ENCODE measurements at places on chromosomes 3 and 15. TPM values are rescaled to one million over a fixed set of nuclear protein-coding genes. Genes with fewer than 3 reads are reported as not detected.

CELF6 gene
- 0.07 TPM for total RNA-seq

NRROS gene
- not detected for total RNA-seq

CTXN2 gene
- total RNA-seq, result not detected

SERPINI2 gene
- total RNA-seq, result not detected

ZPLD1 gene
- 0.05 TPM for total RNA-seq

PPIB gene
- 771 TPM for total RNA-seq

DVL3 gene
- total RNA-seq, result 21.8 TPM

PRTG gene
- 9.9 TPM for total RNA-seq

MLH1 gene
- total RNA-seq, result 57.4 TPM

EXD1 gene
- total RNA-seq, result not detected

RUBCN gene
- total RNA-seq, result 10.6 TPM

ABHD14A gene
- total RNA-seq, result 13.5 TPM

MKRN2OS gene
- not detected for total RNA-seq

MORC1 gene
- total RNA-seq, result not detected

ADAMTS17 gene
- 0.18 TPM for total RNA-seq

EBLN2 gene
- 0.39 TPM for total RNA-seq

LRRC34 gene
- total RNA-seq, result not detected

SAMD7 gene
- total RNA-seq, result not detected

RBP2 gene
- total RNA-seq, result not detected

FBN1 gene
- 6.5 TPM for total RNA-seq

KCNH8 gene
- not detected for total RNA-seq

HESX1 gene
- total RNA-seq, result not detected

AGTR1 gene
- 0.54 TPM for total RNA-seq

SH2D7 gene
- total RNA-seq, result not detected

GRM7 gene
- not detected for total RNA-seq

ARPC4 gene
- total RNA-seq, result 186 TPM

SLC30A4 gene
- 1.7 TPM for total RNA-seq

MCTP2 gene
- not detected for total RNA-seq

FAM174B gene
- total RNA-seq, result 8.2 TPM

TMEM212 gene
- total RNA-seq, result not detected

RARB gene
- 8.8 TPM for total RNA-seq

NR2F2 gene
- 24.3 TPM for total RNA-seq

IGDCC3 gene
- total RNA-seq, result 0.19 TPM

CLDN16 gene
- total RNA-seq, result 0.34 TPM

SETD5 gene
- total RNA-seq, result 42.3 TPM

RASGRP1 gene
- 0.31 TPM for total RNA-seq

CAMK2N2 gene
- 0.75 TPM for total RNA-seq

WDR49 gene
- total RNA-seq, result not detected
